ENCODE measurements at places on chromosomes 7 and 10.

- no peak for DNase-seq
Observed at GRCh38 chr7:29090836-29091601, 55.3 kb downstream of the CPVL start.

DNA sequence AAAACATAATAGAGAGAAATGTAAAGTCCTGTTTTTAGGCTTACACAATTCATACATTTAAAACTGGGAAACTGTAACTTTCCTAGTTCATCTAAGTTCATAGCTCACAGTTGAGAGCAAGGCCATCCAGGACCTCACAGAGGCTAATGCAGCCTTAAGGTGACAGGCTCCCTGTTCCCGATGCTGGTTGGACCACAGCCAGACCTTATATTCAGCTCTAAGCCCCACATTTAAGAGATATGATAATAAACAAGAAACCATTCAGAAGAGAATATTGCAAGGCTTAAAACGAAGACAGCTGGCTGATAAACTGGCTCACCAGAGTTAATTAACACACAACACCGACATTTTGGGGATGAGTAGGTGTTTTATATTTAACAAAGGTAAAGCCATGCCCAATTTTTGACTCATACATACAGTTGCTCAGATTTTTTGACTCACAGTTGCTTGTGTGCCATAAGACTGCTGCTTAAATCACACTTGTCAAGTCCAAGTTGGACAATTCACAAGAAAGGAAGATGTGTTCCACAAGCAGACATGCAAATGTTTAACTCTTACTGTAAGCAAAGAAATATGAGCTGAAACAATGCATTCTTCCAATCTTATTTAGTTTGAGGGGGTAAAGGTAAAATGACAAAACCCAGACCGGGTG lies 41.1 kb upstream of the TMEM213 start:
- DNase-seq: no peak

DNA sequence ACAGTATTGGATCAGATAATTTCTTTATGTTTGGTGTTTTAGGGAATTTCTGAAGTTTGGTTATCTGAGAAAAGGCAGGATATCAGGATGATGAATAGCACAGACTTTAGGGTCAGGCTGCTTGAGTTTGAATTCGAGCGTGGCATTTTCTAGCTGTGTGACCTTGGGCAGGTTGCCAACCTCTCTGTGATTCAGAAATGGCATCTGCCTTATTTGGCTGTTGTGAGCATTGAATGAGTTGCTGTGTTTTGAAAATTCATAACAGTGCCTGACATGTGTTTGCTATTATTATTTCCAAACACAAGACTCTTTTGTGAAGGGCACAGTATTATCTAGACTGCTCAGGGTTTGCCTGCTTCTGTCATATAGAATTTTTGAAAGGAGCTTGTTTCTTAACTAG lies 66.9 kb downstream of the NXPH1 start:
- DNase-seq: no peak

DNA sequence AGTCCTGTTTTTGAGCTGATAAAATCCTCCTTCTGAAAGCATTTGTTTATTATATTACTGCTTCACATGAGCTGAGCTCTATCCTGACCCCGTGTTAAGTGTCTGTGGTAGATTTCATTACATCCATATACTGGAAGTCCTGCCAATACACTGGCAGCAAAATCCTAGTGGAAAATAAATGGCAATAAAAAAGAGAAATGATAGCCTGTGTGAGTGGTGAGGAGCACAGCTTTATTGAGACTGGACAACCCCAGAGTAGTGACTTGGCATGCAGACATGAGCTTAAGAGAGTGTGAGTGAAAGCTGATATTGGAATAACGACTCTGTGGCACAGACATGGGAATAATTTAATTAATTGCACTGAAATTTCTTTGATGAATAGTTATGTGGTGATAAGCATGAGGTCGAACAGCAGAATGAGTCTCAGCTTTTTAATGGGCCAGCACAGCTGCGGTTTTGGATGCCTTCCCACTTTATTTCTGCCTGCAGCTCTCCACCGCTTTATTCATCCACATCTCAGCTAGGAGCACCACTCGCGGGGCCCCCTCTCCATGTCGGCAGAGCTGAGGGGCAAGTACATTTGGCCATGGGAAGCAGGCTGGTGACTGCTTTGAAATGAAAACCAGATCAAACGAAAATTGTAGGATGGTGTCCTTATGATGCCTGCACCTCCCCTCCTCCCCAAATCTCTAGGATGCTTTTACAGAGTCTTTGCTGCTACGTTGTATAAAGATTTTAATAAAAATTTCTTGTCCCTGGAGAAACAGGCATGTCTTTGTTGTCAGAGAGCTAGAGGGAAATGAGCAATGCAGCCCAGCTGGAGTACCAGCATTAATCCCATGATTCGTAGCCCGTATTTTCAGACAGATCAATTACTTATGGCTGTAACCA lies 494.3 kb downstream of the AUTS2 start:
- no peak for DNase-seq

DNA sequence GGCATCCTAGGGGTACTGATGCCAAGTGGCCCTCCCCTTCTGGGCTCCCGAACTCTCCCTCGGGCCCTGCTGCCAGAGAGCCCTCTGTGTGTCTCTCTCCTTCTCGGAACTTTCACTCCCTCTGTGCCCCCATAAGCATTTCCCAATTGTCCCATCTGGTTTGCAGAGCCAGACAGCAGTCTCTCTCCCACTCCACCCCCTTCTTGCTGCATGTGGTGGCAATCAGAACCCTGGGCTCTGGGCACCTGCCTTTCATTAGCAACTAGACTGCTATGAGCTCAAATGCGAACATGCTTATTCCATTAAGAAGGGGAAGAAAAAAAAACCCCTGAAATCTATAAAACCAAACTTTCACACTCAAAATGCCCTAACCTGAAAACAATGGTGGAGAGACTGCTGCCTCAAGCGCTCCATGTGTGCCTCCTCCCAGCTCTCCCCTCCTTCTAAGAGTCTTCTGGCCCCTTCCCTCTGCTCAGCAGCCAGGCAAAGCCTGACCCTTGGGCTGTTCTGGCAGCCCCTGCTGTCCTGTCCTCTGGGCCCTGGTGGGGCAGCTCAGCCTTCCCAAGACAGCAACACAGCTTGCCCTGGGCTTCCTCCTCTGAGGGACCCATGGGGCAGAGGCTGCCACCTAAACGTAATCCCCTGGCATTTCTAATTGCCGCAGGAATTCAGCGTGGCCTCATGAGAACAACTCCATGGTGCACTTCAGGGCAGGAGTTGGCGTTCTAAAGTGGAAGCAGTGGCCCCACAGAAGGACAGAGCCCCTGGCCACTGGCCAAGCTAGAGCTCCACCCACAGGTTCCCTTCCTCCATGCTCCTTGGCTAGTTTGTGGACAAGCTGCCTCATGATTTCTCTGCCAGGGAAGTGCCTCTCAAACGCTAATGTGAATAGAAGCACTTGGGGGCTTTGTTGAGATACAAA lies 415.4 kb downstream of the PLXNA4 start:
- no peak for DNase-seq

All from pulmonary artery endothelial cell (primary cell).